Activated CD8-positive, alpha-beta memory T cell treated with anti-CD3 and anti-CD28 coated beads for 4 hours (primary cell): ENCODE measurements at places on chromosomes 12 and 14.

GRCh38 chr14:61510736-61511557 lies 184.4 kb upstream of the HIF1A start:
- DNase-seq = no peak

DNA sequence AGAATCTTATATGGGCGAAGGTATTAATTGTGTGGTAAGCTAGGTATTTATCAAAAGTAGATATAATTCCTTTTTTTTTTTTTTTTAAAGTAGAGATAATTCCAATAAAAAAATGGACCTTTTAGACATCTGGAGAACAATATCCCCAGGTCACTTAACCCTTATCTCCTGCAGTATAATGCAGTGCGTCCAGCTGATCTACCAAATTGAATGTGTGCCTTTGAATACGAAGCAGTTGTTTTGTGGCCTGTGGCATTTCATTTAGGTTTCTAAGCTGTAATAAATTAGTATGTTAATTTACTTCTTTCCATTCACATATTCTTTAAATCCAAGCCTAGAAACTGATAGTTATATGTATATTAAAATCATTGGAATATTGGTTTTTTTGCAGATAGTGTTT lies 3.1 kb downstream of the FUT8 start:
- DNase-seq = no peak

GRCh38 chr12:122836027-122836921 lies 1.0 kb downstream of the HIP1R start:
- no peak for DNase-seq

DNA sequence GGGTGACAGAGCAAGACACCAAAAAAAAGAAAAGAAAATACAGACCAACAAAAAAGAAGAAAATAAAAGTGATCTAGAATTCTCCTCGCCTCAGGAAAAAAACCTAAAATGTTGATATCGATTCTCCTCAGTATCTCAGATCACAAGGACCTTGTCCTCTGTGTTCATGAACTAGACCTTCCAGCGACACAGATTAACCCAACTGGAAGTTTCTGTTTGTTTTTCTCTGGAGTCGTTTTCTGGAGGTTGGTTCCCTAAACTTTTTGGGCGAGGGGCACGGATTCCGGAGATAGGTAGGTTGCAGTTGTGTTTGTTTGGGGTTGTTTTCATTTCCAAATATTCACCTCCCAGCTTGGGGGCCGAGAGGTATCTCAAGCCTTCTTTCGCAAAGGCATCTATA lies 559 bp upstream of the RFC5 start:
- no peak for DNase-seq

DNA sequence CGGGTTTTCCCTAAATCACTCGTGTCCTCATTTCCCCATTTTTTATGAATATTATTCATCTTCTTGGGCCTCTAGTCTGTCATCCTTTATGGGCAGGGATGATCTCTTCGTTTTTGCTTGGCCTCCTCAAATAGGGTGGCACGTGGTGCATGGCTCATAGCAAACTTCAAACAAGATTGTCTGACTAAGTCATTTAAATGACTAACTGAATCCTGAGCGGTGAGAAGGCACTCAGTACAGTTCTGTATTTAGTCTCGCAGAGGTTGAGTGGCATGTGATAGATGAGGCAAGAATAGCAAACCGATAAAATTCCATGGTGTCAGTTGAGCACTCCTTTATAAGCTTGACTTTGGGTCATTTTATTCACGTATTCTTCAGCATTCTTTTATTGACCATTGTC lies 5.7 kb upstream of the JDP2 start:
- DNase-seq = no peak

DNA sequence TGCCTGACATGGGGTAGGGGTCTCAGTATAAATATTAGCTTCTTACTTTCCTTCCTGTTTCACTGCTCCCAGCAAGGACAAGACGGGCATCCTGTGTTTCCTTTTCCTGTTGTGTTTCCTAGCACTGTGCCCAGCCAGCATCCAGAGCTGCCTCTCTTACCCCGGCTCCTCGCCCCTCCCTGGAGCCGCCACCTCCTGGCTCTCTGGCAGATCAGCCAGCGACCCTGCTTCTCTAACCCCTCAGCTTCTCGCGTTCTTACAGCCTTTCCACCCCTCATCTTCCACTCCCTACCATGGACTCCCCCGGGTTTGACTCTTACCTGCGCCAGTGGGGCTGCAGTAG lies 17.8 kb downstream of the HDAC7 start:
- DNase-seq = no peak

DNA sequence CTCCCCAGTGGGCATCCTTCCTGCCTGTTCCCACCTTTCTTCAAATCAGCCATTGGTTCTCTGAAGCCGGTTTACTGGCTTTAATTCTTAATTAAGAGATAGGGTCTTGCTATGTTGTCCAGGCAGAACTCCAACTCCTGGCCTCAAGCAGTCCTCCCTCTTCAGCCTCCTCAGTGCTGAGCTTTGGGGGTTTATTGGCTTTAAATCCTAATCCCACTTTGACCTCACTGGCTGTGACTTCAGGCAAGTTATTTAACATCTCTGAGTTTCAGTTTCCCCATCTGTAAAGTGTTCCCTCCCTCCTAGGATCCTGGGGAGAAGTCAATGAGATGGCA lies 2.1 kb upstream of the TRMT61A start:
- no peak for DNase-seq

DNA sequence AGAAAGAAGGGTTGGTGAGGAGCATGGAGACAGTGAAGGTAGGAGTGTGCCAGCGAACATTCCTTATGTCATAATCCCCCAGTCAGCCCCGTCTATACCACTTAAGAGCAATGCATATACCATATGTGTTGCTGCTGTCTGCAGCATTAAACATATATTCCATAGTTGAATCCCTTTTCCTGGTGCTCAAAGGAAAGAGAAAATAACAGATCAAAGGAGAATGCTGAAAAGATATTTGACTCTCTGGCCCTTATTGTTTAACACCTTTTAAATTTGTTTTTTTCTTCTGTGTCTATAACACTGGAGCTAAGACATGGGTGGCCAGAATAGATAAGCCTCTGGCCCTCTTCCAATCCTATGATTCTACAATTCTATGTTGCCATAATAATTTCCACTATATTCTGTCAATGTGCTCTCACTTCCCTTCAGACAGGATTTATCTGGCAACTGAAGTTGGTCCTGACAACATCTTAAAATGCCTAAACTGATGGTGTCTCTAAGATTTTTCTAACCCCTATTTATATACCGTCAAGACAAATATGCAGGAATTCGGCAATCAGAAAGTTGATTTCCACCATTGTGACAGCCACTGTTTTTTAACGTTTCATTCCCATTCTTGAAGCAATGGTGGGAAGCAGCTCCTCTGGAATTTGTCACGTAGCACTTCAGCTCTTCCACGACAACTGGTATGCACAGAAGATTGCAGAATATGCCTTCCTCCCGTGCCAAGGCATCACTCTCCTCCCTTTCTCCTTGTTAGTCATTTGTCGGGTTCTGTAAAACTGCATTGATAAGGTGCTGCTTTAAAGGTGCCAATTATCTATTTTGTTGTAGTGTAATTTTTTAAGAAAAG lies 204.7 kb downstream of the BCAT1 start:
- no peak for DNase-seq
